Midbrain (tissue), 1 donor: ENCODE measurements at places on chromosomes 13 and 19.

DNA sequence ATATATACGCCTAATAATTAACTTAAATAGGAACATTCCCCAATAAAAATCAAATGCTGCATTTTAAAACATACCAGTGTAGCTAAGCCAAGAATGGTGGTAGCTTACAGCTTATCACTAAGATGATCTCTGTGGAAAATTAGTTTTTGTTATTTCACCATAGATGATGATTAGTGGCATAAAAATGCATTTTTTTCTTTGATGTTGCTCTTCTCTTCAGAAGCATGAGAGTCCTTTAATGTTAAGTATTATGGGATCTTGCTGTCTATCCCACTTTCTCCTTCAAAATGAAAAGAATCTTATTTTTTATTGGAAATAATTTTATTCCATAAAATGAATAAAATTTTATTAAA is 731.0 kb downstream of the SLITRK1 start:
- no peak for DNase-seq

DNA sequence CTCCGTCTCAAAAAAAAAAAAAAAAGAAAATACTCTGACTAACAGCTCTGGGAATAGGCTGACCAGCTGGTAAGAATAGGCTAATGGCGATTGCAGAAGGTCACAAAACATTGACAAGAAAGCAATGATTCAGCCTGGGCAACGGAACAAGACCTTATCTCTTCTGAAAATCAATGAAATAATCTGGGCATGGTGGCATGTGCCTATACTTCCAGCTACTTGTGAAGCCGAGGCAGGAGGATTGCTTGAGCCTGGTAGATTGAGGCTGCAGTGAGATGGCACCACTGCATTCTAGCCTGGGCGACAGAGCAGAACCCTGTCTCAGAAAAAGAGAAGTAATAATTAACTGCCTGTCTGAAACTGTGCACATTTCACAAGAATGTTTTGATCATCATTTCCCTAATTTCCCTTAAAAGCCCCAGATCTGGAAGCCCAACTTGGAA is 18.8 kb upstream of the MTRF1 start:
- DNase-seq: no peak

DNA sequence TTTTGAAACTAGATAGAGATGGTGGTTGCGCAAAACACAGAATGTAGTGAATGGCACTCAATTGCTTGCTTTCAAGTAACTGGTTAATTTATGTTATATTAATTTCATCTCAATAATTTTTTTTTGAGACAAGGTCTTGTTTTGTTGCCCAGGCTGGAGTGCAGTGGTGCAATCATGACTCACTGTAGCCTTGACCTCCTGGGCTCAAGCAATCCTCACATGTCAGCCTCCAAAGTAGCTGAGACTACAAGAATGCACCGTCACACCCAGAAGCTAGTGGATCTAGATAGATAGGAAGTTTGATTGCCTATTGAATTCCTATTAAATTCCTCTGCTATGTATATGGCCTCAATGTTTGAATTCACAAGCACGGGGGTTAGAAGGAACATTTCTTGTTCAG is 26.4 kb upstream of the ADGRE2 start:
- DNase-seq: no peak

DNA sequence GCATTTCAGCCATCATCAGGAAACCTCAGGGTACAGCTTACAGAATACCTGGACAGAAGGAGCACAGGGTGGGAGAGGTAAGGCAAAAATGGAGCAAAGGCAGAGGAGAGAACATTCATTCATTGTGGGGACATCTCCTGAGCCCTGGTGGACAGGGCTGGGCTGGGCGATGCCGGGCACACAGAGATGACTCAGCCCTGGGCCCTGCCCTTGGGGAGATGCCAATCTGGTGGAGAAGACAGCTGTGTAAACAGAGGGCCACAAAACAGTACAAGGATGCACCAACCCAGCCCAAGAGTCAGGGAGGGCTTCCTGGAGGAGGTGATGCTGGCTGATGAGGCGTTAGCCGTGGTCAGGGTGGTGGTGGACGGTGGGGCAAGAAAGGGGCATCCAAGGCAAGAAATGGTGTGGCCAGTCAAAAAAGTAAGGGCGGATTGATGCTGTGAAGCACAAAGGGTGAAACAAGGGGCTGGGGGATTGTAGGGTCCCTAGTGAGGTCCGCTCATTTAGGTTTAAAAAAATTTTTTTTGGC is 3.6 kb upstream of the HAS1 start:
- no peak for DNase-seq

- no peak for DNase-seq
Observed at GRCh38 chr13:93420887-93421286, 194.3 kb downstream of the GPC6 start.

- DNase-seq: no peak
Observed at GRCh38 chr19:36182612-36183244, 30.5 kb upstream of the COX7A1 start.

DNA sequence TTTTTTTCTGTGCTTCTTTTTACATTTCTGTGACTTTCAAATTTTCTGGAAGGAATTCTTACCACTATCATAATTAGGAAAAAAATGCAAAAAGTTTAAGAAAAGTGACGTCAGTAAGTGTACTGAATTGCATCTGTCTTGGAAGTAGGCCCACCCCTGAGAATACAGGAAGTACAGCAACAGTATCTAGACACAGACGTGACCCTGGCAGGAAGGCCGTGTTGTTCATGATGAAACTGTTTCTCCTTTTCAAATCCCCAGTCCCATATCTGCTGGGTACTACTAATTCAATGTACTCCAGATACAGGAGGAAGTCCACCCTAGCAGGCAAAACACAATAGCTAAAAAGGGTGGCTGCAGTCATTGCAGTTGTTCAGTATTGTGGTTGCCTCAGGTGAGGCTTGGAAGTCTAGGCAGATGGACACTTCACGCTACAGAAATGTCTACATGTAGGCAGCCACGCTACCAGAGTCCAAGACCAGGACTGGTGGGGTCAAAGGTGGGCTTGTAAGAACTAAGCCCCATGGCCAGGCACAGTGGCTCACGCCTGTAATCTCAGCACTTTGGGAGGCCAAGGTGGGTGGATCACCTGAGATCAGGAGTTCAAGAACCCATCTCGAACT is 49.6 kb upstream of the MED4 start:
- DNase-seq: no peak

GRCh38 chr13:95174517-95174916 is 126.7 kb downstream of the ABCC4 start:
- DNase-seq: no peak

GRCh38 chr13:25920277-25920676 is 131.5 kb downstream of the SHISA2 start:
- no peak for DNase-seq

DNA sequence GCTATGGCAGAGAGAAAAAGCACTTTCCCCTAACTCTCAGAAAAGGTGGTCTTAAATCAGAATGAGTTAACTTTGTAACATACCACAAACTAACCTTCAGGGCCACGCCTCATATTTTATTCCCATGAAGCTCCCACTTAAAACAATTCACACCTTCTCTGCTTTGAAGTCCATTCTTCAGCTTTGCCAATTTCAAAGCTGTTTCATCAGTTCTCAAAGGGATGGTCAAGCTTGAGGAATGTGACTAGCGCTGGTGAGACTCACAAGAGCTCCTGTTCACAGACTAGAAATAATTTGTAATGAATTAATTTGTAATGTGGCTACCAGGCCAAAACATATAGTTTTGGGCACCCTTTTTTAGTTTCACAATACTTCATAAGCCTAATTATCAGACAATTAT is 68.2 kb downstream of the STK24 start:
- DNase-seq: no peak

GRCh38 chr13:36713887-36714286 is 40.1 kb downstream of the SERTM1 start:
- no peak for DNase-seq

- DNase-seq: no peak
Observed at GRCh38 chr13:21884965-21885567, 214.2 kb downstream of the FGF9 start.

GRCh38 chr13:80496721-80497397 is 155.9 kb upstream of the SPRY2 start:
- no peak for DNase-seq

- DNase-seq: peak; percentile 94
Observed at GRCh38 chr19:37655301-37655688, at the start of gene ZFP30. TSS of gene ZFP30 (minus strand) at chr19:37655465. CDS start at chr19:37647822, 7,643 bp downstream.

DNA sequence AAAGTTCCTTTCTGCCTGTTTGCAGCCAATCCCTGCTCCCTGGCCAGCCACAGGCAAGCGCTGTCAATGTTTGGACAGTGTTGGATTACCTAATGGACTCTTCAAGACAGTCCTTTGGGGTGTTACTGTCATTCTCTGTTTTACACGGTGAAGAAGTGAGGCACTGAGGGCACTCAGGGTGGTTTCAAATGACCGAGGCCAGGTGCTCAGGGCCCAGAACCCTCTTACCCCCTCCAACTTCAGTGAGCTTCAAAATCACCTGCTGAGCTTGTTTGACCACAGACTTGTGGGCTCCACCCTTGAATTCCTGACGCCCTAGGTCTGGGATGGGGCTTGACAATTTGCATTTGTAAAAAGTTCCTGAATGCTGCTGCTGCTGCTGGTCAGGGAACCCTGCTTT is 97.9 kb downstream of the GGACT start:
- no peak for DNase-seq

DNA sequence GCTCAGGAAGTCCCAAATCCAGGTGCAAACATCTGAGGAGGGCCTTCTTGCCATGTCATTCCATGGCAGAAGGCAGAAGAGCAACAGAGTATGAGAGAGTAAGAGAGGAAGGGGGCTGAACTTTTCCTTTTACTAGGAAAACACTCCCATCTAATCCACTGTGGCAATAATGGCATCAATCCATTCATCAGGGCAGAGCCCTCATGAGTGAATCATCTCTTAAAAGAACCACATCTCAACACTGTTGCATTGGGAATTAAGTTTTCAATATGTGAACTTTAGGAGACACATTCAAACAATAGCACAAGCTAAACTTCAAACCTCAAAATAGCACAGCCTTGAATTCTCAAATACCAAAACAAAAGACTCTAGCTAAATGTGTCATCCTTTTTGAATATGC is 264.5 kb downstream of the KCTD12 start:
- DNase-seq: no peak

GRCh38 chr13:62767473-62767872 is 1351.8 kb upstream of the PCDH20 start:
- no peak for DNase-seq

DNA sequence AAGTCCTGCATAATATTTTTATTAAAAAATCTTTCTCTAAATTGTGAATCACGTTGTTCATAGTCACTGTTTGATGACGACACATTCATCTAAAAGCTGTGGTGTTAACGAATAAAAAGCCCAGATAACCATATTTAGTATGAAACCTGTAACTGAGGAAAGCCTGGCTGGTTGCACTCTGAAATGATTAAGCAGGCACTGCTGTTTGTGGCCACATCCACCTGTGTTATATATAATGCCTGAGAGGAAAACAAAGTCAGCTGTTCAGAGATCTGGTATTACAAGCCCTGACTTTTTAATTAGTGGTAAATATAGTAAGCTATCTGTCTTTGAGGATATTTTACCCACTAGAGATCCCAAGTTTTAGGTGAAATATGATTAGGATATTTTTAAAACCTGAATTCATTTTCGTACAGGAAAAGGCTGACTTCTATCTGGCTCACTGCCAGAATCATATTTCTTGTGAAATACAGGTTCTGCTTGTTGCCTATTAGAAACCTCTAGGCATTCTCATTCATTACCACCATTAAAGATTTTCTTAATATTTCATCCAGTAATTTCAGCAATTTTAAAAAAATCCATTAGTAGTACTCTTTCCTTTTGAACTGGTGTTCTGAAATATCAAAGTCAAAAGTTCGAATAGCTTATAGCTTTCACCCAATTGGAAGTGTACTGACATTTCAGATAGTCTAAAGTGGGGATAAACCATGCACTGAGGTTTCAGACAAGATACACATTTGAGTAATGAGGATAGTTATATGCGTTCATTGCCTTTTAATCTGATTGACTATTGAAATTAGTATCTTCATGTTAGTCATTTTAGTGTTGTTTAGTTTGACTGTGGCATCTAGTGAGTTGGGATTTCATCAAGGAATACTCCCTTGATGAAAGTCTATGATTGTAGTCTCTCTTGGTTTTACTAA is 79.7 kb downstream of the LMO7 start:
- DNase-seq: no peak
